ENCODE measurements at places on chromosomes 6 and 20.

DNA sequence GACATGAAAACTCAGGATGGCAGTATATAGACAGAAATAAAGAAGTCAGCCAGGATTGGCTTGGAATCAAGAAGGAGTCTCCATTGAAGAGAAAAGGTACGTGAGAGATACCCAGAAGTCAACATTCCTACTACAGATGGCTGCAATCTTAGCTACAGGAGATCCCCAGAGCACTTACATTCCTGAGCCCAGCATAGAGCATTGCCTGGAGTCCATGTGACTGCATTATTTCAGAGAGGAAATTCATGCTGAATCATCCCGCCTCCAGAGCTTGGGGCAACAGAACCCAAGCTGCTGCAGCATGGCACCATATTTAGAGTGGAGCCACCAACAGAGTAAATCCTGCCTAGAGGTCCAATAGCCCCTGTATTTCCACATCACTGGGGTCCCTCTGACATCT lies 125.0 kb upstream of the GRIK2 start:
- DNase-seq, result no peak

DNA sequence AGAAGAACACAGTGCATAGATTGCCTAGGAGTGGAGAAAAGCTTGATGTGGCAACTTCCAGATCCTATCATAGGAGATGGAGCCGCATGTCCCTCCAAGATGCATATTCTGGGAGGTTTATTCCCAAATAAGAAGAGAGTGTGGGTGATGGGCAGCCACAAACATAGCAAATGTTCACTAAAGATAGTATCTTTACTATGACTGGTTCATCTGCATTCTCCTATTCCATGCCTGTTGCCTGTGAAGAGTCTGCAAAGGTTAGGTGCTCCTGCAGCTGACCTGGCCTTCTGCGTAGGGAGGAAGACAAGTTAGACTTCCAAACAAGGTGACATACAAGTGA lies 14.5 kb upstream of the CCN6 start:
- no peak for DNase-seq

- DNase-seq, result no peak
Measured at GRCh38 chr20:24829649-24830370, 119.3 kb upstream of the CST7 start.

DNA sequence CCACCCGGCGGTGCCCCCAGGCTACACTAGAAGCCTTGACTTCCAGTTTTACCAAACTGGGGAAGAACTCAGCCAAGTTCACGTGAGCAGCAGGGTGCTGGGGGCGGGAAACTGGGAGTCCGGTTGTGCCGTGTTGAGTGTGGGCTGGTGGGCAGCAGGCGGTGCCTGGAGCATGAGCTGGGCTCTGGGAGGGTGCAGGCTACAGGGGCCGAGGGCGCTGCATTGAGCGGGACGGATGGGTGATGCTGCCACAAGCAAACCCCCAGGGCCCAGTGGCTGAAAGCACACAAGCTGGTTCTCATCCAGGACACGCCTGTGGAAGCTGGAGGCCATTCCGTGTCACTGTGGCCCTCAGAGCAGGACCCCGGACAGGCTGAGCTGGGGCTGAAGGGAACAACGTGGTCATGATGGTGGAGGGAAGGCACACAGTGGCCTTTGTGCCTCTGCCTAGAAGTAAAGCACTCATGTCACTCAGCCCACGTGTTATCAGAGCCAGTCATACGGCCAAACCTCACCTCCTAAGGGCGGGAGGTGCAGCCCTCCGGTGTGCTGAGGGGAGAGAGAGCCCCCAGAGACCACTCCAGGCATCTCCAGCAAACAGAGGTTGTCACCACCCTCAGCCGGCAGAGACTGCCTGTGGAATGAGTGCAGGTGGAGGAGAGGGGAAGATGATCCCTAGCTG lies 29.5 kb downstream of the RBM38 start:
- no peak for DNase-seq

DNA sequence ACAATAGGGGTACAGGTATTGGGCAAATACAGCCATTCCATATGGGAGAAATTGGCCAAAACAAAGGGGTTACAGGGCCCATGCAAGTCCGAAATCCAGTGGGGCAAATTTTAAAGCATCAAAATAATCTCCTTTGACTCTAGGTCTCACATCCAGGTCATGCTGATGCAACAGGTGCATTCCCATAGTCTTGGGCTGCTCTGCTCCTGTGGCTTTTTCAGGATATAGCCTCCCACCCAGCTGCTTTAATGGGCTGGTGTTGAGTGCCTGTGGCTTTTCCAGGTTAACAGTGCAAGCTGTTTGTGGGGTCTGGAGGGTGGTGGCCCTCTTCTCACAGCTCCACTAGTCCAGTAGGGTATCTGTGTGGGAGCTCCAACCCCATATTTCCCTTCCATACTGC lies 607.1 kb downstream of the MEI4 start:
- no peak for DNase-seq

- DNase-seq, result no peak
Measured at GRCh38 chr6:9455864-9456658, 958.8 kb downstream of the TFAP2A start.

GRCh38 chr20:44918761-44919160 lies 8.9 kb downstream of the PABPC1L start:
- DNase-seq, result no peak

- peak; percentile 83 for DNase-seq
Measured at GRCh38 chr6:35368038-35368887, 25.9 kb downstream of the PPARD start.

DNA sequence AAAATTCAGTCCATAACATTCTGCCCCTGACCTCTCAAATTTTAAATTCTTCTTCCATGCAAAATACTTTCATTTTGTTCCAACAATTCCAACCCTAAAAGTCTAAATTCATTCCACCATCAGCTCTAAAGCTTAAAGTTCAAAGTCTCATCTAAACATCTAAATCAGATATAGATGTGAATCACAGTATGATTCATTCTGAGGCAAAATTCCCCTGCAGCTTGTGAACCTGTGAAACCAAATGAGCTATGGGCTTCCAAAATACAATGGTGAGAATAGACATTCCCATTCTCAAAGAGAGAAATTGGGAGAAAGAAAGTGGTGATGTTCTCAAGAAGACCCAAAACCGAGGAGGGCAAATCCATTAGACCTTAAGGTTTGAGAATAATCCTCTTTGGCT lies 309.8 kb downstream of the HIVEP2 start:
- peak; percentile 71 for DNase-seq

GRCh38 chr20:34037121-34037520 lies 43.4 kb downstream of the RALY start:
- no peak for DNase-seq

DNA sequence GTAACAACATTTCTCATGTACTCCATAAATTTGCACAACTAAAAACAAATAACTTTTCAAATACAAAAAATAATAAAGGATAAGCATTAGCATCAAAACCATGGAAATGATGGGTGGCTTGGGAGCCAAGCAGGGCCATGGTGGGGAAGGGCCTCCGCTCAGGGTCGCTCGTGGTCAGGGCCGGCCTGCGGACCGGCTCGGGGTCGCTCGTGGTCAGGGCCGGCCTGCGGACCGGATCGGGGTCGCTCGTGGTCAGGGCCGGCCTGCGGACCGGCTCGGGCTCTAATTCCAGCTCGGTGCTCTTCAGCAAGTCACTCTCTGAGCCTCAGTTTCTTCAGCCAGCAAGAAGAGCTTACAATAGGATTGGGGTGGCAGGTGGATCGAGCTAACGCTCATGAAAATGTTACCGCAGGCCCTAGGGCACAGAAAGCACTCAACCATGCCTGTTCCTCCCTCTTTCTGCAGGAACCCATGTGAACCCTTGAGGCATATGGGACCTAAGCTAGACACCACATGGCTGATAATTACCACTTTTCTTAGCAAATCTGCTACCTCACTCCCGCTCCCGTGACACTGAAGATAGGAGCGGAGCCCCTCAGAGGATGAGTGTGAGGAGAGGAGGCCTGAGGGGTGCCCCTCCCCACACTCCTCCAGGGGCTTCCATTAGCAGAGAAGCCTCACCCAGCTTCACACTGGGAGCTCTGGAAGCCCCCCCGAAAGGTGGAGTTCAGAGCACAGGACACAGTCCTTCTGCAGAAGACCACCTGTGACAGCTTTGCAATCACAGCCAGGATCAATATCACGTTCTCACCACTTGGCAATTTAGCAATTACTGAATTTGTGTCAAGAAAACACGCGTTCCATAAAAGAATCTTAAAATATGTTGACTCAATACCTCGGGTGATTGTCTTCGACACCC lies 103.0 kb downstream of the PSMB1 start:
- no peak for DNase-seq

DNA sequence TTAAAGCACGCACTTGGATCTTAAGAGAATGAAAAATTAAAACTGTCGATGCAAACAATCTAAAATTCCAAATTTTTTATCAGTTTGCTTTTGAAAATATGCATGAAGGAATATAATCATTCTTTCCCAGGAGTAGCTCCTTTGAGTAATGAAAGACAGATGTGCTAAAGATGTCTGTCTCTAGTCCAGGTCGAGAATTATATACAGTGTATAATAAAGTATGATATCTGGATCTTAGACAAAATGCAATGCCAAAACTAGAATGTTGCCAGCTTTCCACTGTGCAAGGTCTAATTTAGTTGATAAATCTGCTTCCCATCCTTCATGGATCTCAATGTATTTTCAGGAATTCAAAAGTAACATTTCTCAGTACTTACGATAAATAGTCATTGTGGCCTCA lies 65.1 kb upstream of the ADGRG6 start:
- DNase-seq, result no peak

- peak; percentile 69 for DNase-seq
Measured at GRCh38 chr20:44089987-44090674, 96.9 kb downstream of the JPH2 start.

DNA sequence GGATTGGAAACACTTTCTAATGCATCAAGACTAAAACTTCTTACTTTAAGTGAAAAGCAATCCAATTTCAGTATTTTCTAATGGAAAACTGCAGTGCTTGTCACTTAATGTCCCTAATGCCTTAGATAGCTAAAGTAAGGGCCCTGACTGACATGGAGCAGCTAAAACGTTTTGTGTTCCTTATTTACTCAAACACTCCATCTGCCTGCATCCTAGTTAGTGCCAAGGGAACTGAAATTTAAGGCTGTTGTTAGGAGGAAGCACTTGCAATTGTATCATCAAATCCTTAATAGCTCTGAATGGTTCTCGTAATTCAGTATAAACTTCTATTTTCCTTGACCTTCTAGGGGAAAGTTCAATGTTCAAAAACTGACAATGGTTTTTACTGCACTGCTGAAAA lies 127.4 kb downstream of the GJA10 start:
- DNase-seq, result no peak

GRCh38 chr6:25312703-25313102 lies 33.5 kb downstream of the CARMIL1 start:
- DNase-seq, result peak; percentile 59

DNA sequence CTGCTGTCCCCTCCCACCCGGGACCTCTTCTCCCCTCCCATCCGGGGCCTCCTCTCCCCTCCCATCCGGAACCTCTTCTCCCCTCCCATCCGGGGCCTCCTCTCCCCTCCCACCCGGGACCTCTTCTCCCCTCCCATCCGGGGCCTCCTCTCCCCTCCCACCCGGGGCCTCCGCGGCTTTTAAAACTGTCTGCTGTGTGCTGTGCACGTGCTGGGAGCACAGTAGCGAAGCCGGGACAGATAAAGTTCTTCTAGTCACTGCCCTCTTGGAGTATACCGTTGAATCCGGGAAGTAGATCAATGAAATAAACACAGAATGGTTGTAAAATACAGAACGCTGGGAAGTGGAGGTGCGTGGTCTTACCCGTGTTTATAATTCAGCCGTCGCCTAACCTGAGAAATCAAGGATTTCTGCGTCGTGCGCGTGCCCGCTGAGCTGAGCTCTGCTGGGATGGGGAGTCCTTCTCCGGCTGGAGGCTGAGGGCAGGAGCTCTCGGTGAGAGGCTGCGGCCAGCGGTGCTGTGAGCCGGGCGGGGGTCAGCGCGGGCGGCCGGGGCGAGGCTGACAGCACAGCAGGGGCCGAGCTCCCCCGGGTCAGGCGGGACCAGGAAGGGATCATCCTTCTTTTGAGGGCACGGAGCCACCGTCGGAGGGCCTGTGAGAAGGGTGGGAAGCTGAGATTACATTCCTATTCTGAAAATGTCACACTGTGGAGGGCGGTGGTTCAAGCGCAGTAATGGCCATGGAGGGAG lies 19.6 kb upstream of the KIF25 start:
- DNase-seq, result no peak

- no peak for DNase-seq
Measured at GRCh38 chr6:93721386-93722048, 302.2 kb upstream of the EPHA7 start.

- no peak for DNase-seq
Measured at GRCh38 chr6:52335576-52335975, 26.4 kb upstream of the PAQR8 start.

- DNase-seq, result peak; percentile 83
Measured at GRCh38 chr6:132320007-132320406, 81.3 kb downstream of the MOXD1 start.

GRCh38 chr20:11769825-11770224 lies 147.9 kb upstream of the BTBD3 start:
- no peak for DNase-seq

- peak; percentile 91 for DNase-seq
Measured at GRCh38 chr6:16205377-16206144, 32.8 kb upstream of the GMPR start.

DNA sequence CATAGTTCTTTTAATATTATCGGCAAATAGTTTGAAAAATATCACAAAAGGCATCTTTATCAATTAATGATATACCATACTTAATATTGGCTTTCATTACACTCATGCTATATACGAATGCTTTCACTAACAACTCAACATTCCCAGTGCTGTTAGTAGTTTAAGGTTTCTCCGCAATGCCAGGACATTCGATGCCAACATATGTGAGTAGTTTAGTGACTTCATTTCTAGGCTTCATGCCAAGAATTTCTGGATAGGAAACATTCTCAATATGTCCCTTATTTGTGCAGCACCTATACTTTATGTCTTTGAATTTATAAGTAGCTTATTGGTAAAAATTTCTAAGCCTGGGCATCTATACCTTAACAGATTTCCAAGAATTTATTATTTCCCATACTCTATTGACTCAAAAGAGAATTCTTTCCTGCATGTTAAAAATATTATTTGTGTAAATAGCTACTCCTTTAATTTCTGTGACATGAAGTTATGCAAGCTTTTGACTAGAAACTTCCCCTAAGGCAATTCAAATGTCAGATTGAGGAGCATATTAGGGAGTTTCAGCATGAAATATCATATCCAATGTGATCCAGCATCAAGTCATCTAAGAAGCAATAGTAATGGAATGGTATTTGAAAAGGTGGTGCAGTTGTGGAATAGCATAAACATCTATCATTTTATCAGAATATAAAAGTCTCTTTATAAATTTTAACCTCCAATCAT lies 236.0 kb upstream of the STXBP5 start:
- DNase-seq, result peak; percentile 84

GRCh38 chr6:102853249-102853955 lies 1459.9 kb downstream of the GRIK2 start:
- no peak for DNase-seq

DNA sequence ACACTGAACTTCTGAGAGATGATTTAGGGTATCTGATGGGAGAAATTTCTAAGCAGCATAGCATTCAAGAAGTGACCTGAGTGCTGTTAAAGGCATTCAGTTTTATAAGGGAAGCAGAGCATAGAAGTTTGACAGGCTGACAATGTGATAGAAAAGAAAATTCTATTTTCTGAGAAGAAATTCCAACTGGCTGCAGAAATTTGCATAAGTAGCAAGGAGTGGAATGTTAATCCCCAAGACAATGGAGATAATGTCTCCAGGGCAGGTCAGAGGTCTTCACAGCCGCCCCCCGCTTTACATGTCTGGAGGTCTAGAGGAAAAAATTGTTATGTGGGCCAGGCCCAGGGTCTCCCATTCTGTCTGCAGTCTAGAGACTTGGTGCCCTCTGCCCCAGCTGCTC lies 1361.8 kb upstream of the EYS start:
- no peak for DNase-seq

All from IMR-90 (cell line).